ENCODE measurements at places on chromosomes 3 and 15.

DNA sequence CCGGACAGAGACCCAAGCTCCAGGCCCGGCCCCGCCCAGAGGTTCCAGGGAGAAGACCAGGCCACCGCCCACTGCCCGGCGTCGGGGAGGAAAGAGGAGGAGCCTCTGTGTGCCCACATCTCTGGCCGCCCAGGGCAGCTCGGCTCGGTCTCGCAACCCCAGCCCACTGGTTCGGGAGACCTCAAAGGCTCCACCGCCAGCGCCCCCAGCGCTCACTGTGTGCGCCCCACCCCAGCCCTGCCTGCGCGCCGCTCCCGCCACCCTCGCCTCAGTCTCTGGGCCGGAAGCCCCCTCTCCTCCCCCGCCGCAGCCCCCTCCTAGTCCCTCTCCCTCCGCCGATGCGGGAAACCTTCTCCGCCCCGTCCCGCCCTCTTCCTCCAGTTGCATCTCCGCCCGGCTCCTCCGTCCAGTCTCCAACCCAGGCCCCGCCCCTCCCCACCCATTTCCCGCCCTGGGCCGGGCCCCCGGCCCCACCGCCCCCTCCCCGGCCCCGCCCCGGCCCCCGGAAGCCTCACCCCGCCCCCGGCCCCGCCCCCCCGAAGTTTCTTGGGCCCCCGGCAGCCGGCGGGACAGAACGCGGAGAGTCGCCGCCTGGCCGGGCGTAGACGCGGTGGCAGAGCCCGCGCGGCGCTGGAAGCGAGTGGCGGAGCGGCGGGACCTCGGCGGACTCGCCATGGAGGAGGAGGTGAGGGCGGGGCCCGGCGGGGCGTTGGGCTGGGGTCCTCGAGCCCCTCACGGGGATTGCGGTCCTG lies at the start of gene PLEKHO2:
TSS of gene PLEKHO2 (plus strand) at position 572 of the 752 bp plus-strand sequence. CDS start at position 674, 102 bp downstream.
- DNase-seq, result peak; percentile 94

- DNase-seq, result no peak
Measured at GRCh38 chr3:97712919-97713318, 51.6 kb upstream of the ARL6 start.

DNA sequence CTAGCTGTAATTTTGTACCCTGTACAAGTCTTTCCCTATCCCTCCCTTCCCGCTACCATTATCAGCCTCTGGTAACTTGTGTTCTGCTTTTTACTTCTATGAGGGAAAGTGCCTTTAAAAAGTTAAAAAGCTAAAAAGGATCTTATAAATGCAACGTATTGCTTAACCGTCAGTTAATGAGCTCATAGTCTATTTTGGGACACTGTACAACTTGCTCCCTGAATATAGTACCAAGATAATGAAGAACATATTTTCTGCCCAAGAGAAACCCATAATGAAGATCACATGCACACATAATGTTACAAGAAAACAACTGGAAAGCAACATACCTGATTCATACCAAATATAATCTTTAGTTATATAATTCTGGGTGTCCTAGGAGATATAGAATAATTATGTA lies 22.6 kb downstream of the ZIC1 start:
- DNase-seq, result peak; percentile 79

GRCh38 chr3:133209871-133210550 lies 171.8 kb downstream of the TMEM108 start:
- DNase-seq, result peak; percentile 74

- no peak for DNase-seq
Measured at GRCh38 chr3:193831495-193832455, 238.8 kb downstream of the OPA1 start.

- no peak for DNase-seq
Measured at GRCh38 chr15:45796433-45796832, 161.6 kb downstream of the SQOR start.

- DNase-seq, result peak; percentile 86
Measured at GRCh38 chr3:74537164-74537563, 77.3 kb downstream of the CNTN3 start.

GRCh38 chr15:59137566-59137965 lies 32.6 kb downstream of the CCNB2 start:
- DNase-seq, result no peak

- no peak for DNase-seq
Measured at GRCh38 chr15:78668987-78669386, 28.0 kb upstream of the CHRNB4 start.

DNA sequence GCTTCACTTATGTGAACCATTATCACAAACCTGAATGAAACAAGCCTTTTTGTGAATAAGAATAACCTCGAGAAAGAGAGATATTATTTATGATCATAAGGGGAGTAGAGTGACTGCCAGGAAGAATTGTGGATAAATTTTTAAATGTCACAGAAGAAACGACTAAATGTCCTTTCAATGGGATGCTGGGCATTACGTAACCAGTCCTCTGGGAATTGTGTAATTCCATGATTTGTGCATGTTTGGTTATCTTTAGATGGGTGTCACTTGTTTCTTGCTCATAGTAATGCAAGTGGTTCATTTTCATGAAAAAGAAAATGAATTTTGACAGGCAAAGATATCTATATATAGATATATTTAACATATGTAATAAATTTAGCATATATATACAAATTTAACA lies 379.5 kb upstream of the AGTR1 start:
- no peak for DNase-seq

GRCh38 chr3:131596884-131597283 lies 94.1 kb upstream of the MRPL3 start:
- DNase-seq, result no peak

GRCh38 chr15:64501396-64501715 lies 41.0 kb downstream of the ZNF609 start:
- peak; percentile 42 for DNase-seq

GRCh38 chr3:119990888-119991287 lies 103.4 kb downstream of the GSK3B start:
- DNase-seq, result peak; percentile 31

GRCh38 chr3:191290311-191291025 lies 38.7 kb upstream of the CCDC50 start:
- no peak for DNase-seq

DNA sequence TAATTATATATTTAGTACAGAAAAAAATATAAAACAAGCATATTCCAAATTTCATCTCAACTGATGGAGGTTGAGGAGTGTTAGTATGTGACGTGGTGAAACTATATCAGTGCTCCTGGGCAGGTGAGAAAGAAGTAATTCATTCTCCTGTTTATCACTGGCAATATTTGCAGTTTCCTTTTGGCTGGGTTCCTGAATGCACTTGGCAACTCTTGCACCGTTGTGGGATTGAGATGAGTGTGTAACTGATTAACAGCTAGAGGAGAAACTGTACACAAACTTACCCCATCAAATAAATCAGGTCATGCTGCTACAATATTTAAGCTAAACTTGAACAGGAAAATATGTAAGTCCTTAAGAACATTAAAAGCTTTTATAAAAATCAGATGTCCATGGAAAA lies 2.1 kb upstream of the ATP13A4 start:
- DNase-seq, result no peak

- peak; percentile 82 for DNase-seq
Measured at GRCh38 chr15:57561041-57561711, 30.5 kb upstream of the MYZAP start.

- peak; percentile 35 for DNase-seq
Measured at GRCh38 chr15:35737441-35737840, 191.5 kb upstream of the DPH6 start.

GRCh38 chr15:82543160-82543559 lies 2.9 kb upstream of the RPS17 start:
- peak; percentile 74 for DNase-seq

- DNase-seq, result no peak
Measured at GRCh38 chr15:70049701-70050301, 47.9 kb downstream of the TLE3 start.

DNA sequence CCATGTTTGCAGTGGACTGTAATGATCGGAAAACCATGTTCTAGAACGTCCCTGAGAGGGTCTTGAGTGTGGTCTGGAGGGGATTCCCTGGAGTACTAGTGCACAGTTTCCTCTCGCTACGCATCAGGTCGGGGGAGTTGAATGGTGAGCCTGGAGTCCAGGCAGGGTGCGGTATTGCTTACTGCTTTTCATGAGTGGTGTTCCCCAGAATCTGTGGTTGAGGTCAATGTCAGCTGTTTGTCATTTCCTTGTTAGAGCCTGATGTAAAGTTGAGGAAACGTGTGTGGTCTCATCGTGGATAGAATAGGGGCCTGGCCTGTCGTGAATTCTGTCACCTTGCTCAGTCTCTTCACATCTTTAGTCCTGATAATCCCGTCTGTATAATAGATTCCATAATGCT lies 328.2 kb upstream of the LRRFIP2 start:
- DNase-seq, result no peak

GRCh38 chr3:125433611-125434041 lies 58.5 kb upstream of the ZNF148 start:
- no peak for DNase-seq

DNA sequence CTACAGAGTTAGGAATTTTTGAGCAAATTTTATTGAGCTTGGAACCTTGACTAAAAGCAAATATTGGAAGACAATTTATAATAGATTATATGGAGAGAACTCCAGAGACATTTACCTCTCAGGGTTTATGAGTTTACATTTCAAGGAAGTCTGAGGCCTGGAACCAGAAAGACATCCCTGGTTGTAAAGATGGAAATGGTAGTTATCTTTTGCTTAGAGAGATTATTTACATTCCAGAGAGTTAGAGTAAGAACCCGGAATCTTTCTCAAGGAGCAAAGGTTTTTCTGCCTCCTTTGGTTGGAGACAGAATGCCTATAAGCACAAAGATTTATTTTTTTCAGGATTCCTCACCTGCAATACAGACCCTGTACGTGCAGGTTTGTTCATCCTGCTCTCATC lies 458.1 kb downstream of the TBL1XR1 start:
- DNase-seq, result no peak

GRCh38 chr3:88926221-88926620 lies 181.2 kb upstream of the EPHA3 start:
- no peak for DNase-seq

GRCh38 chr3:72560846-72561675 lies 287.2 kb downstream of the SHQ1 start:
- no peak for DNase-seq

Data from foreskin fibroblast (primary cell).